Activated T-helper 1 cell treated with anti-CD3 and anti-CD28 coated beads, Interleukin-12 subunit alpha, Interleukin-12 subunit beta, Interleukin-2, Interleukin-4 antibody, amounts not matched to agents 30 ng/mL and 10 ng/mL and 1 ng/mL, durations not matched to agents 14 hours and 24 hours and 36 hours (primary cell): ENCODE measurements at places on chromosomes 5 and 9. TPM values are rescaled to one million over a fixed set of nuclear protein-coding genes. Genes with fewer than 3 reads are reported as not detected.

ACOT12 gene
- not detected in 2 replicates for total RNA-seq

DNA sequence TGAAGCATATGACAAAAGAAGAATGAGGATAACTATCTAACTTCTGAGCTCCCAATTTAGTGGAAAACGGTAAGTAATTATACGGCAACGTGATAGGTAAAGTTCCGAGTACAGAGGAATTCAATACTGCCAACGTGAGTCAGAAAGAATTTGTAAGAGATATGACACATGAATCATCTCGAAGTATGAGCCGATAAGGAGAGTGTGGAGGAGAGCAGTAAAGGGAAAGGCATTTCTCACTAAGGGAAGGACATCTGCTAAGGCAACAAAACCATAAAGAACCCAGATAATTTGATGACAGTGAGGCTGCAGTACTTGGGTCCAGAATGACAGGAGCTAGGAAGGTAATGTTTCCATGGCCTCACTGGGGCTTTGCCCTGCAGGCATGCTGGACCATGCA is 11.0 kb downstream of the MPDZ start:
- no peak for DNase-seq

DNA sequence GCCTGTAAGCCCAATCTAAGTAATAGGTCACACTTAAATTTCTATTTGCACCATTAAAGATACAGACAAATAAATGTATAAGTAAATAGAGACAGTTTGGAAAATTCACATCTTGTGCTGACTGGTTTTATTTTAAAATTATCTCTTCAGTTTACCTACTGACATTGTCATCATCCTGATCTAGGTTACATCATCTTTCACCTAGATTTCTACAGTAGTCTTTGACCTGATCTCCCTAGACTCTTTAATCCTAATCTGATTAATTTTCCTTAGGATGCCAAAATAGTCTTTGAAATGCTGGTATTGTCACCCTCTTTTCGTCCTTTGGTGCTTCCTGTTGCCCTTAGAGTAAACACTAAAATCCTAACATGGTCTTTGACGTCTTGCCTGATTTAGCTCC is 43.9 kb downstream of the NDUFS4 start:
- DNase-seq: no peak

DNA sequence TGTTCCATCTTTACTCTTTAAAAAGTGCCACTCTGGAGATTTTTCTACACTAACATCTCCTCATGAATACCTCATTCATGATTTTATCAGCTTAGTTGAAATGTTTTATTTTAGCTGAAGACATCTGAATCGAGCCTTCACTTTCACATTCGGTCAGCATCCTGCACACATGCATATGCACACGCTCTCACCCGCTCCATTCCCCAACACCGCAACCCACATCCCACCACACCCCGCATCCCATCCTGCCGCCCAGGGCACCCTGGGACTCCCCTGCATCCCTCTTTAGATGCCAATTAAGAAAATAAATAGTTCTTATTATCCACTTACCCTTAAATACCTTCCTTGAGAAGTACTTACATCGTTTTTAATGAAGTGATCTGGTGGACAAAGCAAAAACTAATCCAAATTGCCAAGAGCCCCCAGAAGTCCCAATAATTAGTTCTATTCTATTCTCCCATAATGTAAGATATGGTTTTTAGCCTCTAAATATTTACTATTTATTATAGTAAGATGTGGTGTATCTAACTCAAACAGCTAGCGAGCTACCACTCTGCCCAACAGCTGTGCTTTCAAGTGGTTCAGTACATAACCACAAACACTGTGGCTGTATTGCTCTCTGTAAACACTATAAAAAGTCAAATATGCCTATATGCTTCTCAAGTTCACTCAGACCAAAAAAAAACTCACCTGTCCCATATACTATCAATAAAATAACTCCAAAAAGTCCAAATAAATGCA is 38.2 kb downstream of the GZMK start:
- DNase-seq: peak; percentile 79

DNA sequence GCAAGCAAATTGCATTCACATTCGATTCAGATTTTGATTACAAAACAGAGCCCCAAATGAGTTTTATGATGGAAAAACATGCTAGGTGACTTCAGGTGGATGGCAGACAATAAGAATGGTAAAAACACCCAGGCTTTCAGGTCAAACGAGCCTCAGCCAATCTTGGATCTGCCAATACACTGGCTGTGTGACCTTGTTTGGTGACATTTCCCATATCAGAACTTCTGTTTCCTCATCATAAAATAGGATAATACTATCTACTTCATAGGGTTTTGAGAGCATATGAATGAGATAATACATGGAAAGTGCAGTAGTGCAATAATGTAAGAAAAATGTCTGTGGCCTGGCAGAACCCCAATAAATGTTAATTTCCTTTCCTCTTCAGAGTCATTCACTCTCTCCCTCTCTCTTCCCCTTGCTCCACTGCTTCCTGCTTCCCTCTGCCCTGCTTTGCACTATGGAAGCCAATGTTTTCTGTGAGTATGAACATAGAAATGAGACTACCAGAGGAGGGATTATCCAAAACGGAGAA is 54.7 kb downstream of the SH3RF2 start:
- DNase-seq: no peak
